Esophagus mucosa (tissue), 1 donor: ENCODE measurements at places on chromosomes 2 and 18.
A peak's percentile ranks its signal among the peaks of the same experiment; 100 is the strongest.

DNA sequence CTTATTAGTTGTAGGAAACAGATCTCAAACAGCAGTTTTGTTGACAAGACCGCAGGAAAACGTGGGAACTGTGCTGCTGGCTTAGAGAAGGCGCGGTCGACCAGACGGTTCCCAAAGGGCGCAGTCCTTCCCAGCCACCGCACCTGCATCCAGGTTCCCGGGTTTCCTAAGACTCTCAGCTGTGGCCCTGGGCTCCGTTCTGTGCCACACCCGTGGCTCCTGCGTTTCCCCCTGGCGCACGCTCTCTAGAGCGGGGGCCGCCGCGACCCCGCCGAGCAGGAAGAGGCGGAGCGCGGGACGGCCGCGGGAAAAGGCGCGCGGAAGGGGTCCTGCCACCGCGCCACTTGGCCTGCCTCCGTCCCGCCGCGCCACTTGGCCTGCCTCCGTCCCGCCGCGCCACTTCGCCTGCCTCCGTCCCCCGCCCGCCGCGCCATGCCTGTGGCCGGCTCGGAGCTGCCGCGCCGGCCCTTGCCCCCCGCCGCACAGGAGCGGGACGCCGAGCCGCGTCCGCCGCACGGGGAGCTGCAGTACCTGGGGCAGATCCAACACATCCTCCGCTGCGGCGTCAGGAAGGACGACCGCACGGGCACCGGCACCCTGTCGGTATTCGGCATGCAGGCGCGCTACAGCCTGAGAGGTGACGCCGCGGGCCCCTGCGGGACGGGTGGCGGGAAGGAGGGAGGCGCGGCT, at the start of gene TYMS:
Gene TYMS (plus strand): TSS at position 343 of the 690 bp plus-strand sequence. CDS start 90 bp downstream, at position 433.
- peak; percentile 63 for ATAC-seq

DNA sequence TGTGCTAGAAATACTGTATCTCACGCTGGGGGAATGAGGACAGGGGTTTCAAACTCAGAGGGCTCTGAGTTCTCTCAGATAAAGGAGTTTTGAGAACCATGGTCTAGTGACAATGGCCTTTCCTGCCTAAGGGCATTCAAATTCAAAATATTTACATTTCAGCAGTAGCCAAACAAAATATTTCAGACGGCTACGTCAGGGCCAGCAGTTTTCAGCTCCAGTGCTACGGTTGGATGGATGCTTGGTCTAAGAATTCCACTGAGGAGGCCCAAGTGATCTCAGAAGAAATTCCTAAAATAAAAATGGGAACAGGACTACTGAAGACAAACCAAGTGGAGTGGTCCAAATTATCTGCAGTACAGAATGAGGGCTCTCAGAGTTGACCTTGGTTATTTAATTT, 41.1 kb upstream of the SCG2 start:
- ATAC-seq: no peak

GRCh38 chr18:35688757-35689156, 107.2 kb downstream of the GALNT1 start:
- ATAC-seq: peak; percentile 25

- peak; percentile 35 for ATAC-seq
Measured at GRCh38 chr2:67974559-67975430, 88.0 kb downstream of the C1D start.

DNA sequence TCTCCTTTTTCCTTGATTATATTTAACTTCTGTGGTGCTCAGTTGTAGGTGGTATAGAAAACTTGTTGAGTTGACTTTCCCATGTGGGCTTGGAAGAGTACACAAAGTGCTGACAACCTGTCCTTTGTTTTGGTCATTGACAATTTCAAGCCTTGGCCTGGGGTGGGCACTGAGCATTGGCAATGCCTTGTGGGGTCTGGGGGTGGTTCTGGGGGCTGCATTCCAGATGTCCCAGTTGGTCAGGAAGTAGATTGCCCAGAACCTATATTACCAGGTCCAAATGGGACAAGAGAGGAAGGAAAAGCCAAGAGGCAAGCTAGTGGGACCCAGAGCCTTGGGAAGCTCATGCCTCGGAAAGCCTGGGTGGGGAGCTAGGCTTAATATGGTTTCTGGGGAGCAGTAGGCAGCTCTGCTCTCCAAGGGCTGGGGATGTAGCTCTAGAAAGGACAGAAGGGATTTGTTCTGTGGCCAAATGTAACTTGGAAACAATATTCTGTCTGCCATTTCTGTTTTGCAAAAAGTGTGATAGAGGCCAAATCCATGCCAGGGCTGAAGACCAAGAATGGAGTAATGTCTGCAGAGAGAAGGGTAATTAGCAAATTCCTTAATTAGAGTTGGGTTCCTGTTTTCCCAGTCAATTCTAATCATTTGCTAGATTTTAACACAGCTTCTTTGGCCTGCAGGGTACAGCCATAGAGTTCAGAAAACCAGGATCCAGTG, 87.4 kb downstream of the SLC4A3 start:
- ATAC-seq: no peak

- ATAC-seq: no peak
Measured at GRCh38 chr2:233663911-233664310, 7.8 kb upstream of the UGT1A9 start.

DNA sequence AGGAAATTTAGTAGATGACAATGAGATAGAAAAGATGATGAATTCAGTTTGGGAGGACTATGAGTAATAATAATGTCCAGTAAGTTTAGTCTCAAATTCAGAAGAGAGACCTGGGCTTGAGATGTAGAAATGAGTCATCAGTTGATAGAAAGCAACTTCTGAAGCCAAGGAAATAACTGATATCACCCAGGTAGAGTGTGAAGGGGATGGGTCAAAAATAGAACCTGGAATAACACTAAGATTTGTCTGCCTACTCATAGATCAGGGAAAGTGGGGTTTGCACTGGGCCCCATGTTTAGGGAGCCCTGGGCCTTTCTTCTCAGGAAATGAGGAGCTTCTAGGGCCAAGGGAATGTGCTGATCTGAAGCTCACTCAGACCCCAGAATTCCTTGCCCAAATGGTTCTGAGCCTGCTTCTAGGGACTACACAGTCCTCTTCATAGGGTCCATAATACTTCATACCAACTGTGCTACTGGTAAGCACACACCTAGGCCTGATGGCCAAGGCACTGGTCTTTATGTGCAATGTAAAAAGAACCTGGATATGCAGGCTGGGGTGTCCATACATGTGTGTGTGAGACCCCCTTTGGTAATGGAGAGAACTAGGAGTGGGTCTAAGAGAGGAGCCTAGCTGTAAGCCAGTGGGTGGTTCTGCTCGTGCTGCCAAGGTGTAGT, 141.2 kb downstream of the IKZF2 start:
- ATAC-seq: no peak

DNA sequence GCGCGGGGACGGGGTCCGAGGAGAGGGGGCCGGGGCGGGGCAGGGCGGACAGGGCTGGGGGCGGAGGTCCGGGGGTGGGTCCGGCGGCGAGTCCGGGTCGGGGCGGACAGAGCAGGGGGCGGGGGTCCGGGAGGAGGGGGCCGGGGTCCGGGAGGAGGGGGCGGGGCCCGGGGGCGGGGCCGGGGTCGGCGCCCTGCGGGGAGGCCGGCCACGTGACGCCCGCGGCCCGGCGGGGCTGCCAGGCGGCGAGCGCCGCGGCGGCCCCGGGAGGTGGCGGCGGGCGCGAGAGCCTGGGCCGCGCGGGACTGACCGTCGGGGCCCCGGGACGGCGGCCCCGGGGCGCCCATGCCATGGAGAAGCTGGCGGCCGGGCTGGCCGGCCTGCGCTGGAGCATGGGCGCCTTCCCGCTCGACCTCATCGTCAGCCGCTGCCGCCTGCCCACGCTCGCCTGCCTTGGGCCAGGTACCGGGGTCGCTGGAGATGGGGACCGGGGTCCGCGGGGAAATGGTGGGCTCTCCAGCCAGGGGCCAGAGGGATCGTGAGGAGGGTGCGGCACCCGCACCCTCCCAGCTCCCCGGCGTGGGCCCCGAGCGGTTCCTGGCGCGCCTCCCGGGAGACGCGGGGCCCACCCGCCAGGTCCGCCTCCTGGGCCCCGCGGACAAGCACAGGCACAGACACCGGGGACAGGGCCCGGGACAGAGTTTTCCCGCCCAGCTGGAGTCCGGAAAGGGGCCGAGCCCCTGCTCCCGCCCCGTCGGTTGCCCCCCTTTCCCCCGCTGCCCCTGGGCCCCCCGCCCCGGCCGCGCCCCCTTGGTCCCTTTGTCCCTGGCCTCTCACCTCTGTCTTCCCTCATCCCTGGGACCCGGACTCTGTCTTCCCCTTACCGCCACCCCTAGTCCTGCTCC, at the start of gene GAREM2:
Gene GAREM2 (plus strand): TSS at position 218 of the 905 bp plus-strand sequence. CDS start 133 bp downstream, at position 351.
- ATAC-seq: peak; percentile 10

GRCh38 chr2:46500801-46501200, 21.4 kb downstream of the TMEM247 start:
- no peak for ATAC-seq

DNA sequence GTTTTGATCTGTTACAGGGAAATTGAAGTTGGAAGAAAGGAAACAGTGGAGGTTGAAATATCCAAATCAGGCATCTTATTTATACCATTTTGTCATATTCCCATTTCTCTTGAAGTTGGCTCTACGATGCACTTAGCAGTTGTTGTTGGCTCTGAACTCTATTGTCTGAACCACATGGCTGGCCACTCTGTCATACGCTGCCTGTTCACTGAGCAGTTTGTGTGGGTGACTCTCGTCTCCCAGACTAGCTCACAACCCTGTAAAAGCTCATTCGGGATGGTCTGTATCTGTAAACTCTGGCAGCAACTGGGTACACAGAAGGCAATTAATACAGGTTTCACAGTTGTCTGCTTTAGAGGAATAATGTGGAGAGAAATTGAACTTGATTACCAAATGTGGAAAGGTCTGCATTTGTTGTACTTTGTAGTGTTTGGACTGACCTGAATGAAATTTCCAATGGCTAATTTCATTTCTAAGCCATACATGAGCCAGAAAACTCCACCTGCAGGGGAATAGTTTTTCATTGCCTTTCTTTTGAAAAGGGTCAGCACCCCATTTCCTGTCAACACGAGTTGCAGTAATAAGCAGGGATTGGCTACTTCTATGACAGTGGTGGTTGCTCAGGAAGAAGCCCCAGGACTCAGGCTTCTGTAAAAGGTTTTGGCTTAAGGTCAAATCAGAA, 378.2 kb downstream of the OSR1 start:
- no peak for ATAC-seq

GRCh38 chr2:205555566-205556230, 126.6 kb upstream of the NRP2 start:
- ATAC-seq: no peak

DNA sequence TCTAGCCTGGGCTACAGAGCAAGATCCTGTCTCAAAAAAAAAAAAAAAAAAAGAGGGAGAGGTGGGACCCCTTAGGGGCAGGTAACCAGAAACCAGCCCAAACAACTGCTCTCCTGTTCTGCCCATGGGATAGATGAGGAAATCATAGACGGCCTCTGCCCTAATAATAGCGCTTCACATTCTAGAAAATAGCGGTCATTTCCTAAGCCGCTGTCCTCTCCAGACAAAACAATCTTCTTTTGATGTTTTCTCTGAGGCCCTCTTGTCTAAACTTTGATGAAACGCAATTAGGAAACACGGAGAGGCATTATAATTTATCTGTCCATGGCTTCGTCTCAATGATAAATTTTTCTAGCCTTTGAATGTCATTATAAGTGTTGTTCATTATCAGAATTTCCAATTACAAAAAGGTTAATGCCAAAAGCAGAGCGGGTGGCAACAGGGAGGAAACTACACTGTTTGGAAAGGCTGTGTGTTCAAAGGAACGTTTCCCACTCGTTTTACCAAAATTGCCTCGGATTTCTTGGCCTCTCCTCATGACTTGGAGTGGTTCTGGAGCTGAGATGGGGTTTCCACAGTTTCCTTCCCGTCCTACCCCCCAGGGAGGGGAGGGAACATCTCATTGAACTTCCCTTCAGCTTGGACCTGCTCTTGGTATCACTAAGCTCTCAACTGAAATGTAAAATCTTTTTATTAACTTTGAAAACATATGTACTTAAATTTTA, 151.6 kb upstream of the ZNF236 start:
- no peak for ATAC-seq

DNA sequence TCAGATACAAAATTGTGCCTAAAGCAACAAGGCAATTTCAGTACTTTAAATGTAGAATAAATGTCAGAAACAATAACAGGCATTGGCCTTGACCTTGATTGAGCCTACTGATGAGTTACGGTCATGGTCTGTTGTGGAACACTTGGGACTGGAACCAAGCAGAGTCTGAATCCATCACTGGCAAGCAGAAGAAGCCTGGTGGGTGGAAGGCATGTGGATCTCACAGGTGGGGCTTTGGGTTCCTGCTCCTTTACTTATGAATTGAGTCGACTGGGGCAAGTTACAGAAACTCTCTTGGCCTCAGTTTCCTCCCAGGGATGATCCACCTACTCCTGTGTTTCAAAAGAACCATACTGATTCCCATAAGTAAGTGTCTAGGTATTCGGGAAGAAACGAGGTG, 102.3 kb downstream of the KCNF1 start:
- no peak for ATAC-seq

GRCh38 chr2:120308038-120308910, 37.7 kb upstream of the INHBB start:
- peak; percentile 17 for ATAC-seq

- no peak for ATAC-seq
Measured at GRCh38 chr2:220782609-220783113, 789.4 kb downstream of the EPHA4 start.

- peak; percentile 16 for ATAC-seq
Measured at GRCh38 chr2:232367591-232368233, 10.8 kb upstream of the ALPP start.

DNA sequence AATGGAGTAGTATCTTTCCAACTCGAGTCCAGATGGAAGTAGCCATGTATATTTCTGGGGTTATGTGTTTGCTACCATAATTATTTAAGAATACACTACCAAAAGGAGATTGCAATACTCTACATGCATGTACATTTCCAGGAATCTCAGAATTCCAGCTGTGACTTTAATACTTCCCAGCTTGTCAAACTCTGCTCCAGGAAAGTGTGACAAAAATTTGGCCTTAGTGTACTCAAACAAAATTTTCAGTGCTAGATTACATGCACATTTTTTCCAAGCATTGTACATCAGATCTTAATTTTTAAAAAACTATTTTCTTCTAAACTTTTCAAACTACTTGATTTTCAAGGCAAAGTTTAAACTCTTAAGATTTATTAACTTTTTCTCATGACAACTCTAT, 1791.6 kb downstream of the SUCLG1 start:
- no peak for ATAC-seq

DNA sequence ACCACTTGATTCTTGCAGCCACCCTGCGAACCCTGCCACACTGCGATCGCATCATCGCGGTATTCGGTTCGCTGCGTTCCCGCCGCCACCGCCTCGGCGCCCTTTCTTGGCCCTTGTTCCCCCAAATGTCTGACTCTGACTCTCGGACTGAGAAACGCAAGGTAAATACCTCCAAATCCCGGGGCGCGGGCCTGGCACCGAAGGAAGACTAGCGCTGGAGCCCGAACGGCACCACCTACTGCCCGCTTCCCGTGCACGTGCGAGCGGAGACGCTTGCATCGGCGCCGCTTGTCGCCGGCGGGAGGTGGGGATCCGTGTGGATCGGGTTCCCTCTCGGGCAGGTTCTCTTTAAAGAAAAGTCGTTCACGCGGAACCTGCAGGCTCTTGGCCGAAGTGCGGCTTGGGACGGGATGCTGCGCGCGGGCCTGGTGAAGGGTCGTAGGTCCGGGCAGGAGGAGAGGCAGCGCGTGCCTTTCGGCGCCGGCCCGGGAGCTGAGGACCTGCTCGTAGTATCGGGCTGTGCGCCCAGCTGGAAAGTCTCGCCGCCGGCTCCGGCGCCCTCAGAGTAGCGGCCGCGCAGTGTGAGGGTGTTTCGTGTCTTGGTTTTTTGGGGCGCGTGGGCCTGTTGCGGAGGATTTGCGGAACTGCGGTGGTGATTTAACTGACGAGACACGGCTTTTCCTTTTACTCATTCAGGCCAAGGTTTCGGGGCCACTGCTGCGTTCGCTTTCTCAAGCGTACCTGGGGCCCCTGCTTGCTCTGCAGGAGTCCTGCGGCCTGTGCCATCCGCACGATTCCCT, 514 bp downstream of the BCL2L11 start:
- peak; percentile 3 for ATAC-seq
